ENCODE measurements at places on chromosomes 1 and 21.

- no peak for DNase-seq
Measured at GRCh38 chr1:56569661-56570060, 9.7 kb downstream of the PLPP3 start.

DNA sequence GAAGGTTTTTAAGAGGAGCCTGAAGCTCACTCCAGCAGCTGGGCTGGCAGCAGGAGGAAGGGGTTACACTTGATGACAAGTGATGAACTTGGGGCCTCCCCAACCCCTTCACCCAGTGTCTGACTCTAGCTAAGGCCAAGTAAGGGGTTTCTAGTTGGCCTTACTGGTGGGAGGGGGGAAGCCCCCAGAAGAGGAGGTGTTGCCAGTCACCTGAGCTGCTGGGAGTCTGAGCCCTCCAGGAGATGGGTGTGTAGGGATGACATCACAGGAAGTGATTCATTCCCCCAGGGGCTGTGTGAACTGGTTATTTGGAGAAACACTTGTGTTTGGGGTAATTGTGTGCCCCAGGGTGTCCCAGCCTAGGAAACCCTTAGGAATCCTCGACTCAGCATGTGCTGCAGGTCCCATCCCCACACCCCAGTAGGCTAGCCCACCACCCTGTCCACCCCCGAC is 3.1 kb downstream of the PADI1 start:
- peak; percentile 34 for DNase-seq

DNA sequence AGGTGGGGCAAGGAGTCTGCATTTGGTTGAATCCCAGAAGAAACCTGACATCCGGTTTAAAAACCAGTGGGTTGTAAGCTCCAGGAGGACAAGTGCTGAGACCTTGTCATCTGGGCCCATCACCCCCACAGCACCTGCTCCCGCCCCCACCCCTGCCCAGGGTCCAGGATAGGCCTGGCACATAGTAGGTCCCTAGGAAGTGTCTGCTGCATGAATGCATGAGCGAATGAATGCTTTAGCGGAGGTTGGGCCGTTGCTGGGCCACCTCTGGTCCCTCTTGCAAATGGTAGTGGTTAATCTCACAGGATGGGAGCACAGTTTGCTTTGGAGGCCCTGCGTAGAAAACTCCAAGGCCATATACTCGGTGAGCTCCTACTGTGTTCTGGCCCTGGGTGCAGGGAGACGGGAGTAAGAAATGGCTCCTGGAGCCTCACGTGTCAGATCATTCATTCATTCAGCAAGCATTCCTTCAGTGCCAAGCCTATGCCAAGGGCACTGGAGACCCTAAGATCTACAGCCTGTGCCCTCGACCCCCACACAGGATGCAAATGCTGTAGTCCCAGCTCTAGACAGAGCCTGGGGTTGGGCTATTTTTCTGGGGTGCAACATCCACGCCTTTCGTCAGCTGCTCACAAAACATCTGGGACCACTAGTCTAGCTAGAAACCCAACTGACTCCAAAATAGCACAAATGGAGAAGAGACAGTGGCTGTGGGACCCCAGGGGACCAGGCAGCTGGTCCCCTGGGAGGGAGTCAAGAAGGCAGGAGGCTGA is 28.9 kb downstream of the EPHA2 start:
- peak; percentile 28 for DNase-seq

DNA sequence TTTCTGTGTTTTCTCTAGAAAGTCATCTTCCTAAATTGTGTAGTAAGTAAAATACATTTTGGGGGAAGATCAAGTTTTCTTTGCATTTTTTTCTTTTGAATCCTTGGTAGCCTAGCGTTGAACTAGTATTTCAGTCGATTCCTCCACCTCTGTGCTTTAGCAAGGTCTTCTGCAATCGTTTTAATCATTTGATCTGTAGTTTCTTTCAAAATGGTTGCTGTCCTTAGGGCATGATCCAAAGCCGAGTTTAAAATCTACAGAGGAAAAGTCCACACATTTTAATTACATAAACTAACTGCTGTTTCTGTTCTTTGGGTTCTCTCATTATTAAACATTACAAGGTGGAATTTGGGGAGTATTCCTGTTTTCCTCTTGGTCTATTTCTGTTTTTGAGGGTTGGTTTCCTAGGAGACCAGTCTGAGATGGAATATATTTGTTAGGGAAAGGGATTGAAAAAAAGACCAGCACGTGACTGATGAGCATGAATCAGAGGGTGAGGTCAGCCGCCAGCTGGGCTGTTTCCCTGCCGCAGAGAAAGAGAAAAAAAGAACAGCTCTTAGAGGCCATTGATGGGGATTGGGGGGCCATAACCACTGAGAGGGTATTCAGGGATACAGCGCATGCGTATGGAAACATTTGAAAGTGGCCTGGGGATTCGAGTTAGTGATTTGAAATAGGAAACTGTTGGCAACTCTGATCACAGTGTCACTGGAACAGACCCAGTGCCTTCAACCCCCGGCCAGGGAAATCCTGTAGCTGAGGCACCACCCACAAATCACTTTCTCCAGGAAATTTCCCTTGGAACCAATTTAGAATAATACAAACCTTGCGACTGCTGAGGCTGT is 40.6 kb downstream of the AKNAD1 start:
- peak; percentile 87 for DNase-seq
